ENCODE measurements at places on chromosomes 12 and 14.
A peak's percentile ranks its signal among the peaks of the same experiment; 100 is the strongest.

- DNase-seq: no peak
Measured at GRCh38 chr12:115149279-115149678, 465.3 kb upstream of the TBX3 start.

GRCh38 chr14:102985665-102986064 lies 63.2 kb downstream of the AMN start:
- no peak for DNase-seq

GRCh38 chr14:89639687-89640086 lies 222.7 kb upstream of the FOXN3 start:
- no peak for DNase-seq

DNA sequence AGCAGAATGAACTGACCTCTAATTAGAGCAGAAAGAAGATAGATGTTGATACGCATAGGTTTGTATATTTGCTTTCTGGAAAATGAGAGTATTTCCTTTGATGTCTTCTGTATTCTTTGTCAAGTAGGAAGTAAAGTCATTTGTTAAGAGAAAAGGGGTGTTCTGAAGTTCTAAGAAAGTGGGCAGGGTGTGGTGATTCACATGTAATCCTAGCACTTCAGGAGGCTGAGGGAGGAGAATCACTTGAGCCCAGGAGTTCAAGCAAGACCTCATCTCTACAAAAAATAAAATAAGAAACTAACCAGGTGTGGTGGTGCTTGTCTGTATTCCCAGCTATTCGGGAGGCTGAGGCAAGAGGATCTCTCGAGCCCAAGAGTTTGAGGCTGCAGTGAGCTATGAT lies 2.8 kb downstream of the RHNO1 start:
- DNase-seq: no peak

- DNase-seq: no peak
Measured at GRCh38 chr14:50794068-50794645, 36.8 kb downstream of the NIN start.

GRCh38 chr12:10130042-10130441 lies at the start of gene CLEC7A:
Gene CLEC7A, minus strand, starts transcription at chr12:10130199. Its CDS starts 117 bp downstream, at chr12:10130082.
- DNase-seq: no peak

DNA sequence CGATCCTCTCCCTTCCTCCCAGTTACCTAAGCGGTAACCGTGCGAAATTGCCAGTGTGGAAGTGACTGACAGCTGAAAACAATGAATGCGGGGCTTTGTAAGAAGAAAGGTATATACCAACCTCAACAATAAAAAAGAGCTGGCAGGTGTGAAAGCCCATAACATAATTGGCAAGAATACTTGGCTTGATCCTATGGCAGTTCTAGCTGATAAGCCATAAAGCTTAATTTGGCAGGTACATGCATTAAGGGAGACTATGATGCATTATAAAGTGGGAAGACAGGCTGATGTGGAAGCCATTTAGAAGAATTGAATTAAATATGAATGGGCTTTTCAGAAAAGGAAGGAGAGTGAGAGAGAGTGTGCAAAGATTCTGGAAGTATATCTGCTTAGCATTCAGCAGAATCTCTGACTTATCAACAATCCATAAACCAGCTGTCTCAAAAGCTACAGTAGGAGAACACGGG lies 71.3 kb downstream of the CRACR2A start:
- DNase-seq: no peak

DNA sequence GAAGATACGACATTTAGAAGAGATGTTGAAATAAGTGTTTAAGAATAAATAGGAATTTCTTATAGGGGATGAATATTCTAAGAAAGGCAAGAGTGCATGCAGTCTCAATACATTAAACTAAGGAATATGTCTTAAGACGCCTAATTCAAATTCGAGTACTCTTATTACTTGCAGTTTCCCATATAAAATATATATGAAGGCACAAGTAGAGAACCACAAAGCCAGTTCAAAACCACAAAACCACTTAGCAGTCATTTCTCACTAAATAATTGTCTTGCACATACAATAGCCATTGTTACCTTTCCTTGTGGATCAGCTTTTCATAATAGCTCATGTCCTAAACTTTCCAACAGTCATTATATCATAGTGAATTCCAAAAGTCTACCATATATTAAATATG lies 91.0 kb upstream of the MON2 start:
- DNase-seq: no peak

- DNase-seq: no peak
Measured at GRCh38 chr12:89943463-89943862, 234.8 kb upstream of the ATP2B1 start.

DNA sequence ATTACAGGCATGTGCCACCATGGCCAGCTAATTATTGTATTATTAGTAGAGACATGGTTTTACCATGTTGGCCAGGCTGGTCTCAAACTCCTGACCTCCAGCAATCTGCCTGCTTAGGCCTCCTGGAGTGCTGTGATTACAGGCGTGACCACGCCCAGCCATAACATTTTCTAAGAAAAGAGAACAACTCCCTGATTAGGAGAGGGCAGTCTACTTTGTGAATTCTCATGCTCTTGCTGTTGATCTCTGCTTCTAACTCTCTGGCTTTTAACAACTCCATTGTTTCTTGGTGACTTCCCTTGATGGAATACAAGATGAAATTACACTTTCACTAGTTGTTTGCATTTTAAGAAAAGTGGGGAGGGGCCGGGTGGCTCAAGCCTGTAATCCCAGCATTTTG lies 33.6 kb downstream of the SSH1 start:
- no peak for DNase-seq

DNA sequence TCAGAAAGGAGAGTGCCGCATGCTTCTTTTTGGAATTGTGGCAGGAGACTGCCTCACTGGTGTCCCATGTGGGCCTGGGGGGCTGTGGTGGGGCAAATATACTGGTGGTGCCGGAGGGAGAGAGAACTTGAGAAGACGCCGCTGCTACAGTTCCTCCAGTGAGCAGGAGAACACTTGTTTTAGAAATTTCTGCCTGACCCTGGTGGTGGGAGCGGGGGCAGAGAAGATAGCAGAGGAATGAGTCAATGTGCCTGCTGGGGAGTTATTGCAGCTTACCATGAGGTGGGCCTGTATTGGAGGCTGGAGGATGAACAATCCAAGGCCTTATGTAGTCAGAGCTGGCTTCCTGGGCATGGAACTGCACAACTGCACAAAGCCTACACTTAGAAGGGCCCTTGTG lies 211.8 kb downstream of the SNAPC1 start:
- DNase-seq: no peak

GRCh38 chr14:104425763-104426646 lies 153.6 kb upstream of the C14orf180 start:
- no peak for DNase-seq

- no peak for DNase-seq
Measured at GRCh38 chr14:50906326-50907065, 34.6 kb downstream of the ABHD12B start.

DNA sequence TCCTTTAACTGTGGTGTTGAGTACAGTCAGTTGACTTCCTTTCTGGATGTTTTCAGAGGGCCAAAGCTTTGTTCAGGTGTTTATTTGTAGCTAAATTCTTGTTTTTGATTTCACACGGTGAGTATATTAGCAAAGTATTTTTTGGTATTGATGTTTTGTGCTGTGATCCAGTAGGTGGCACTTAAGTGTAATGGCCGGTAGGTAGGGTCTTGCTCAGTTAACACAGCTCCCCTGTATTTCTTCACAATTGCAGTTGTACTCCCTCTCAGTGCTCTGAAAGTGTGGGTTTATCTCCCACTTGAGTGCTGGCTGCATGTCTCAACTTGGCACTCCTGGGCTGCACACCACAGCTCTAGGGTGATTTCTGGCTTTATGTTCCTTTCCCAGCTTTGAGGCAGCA lies 339.5 kb downstream of the AEBP2 start:
- no peak for DNase-seq

DNA sequence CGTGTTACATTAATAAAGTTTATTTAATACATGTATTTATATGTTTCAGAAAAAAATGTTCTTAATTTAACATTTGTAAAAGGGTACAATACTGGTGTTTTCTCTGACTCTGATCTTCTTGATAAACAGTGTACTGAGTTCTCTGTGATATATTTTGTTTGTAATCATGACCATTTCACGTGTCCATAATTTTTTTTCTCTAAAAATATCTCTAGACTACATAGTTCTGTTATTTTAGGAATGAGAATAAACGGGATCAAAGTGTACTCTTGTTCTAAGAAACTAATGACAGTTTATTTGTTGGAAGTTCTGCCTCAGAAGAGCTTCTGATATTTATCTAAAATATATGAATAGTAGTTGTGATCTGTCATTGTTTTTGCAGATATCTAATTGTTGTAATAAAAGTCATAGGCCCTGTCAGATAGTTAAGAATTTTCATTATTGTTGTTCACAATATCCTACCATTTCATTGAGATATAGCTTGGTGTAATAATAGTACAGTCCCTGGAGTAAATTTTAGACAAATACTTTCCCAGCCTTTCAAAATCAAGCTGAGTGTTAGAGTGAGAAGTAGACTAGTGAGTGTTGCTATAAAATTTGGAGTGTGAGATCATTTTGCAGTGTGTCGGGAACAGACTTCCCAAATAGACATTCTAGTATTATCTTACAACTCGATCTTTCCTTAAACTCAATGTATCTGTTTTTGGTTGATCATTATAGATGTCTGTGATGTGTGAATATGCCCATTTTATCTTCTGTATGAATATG lies 86.2 kb downstream of the ERC1 start:
- no peak for DNase-seq

GRCh38 chr12:42180990-42181596 lies 36.4 kb upstream of the GXYLT1 start:
- no peak for DNase-seq

GRCh38 chr12:69130064-69130463 lies 109.3 kb upstream of the CPSF6 start:
- no peak for DNase-seq

GRCh38 chr12:42587601-42588523 lies 1.7 kb downstream of the PRICKLE1 start:
- DNase-seq: no peak

GRCh38 chr12:50533203-50533584 lies 28.4 kb downstream of the DIP2B start:
- DNase-seq: no peak

GRCh38 chr14:50099335-50099734 lies 17.0 kb downstream of the VCPKMT start:
- no peak for DNase-seq

GRCh38 chr14:101499513-101499912 lies 61.8 kb upstream of the DIO3 start:
- DNase-seq: no peak

GRCh38 chr12:104381731-104382480 lies 74.8 kb upstream of the CHST11 start:
- peak; percentile 86 for DNase-seq

DNA sequence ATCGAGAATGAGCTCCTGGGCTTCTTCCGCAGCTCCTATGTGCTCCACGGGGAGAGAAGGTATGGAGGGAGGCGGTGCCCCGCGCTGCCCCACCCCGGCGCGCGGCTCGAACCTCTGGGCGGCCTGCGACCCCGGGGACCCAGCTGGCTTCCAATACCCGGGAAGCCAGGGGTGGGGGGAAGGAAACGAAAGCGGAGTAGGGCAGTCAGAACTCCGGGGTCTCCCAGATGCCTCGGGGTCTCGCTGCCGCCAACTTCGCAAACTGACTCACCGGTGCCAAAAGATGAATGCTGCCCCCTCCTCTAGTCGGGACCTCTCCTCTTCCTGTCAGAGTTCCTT lies 1.3 kb downstream of the TRHDE start:
- DNase-seq: no peak

- no peak for DNase-seq
Measured at GRCh38 chr12:120010661-120011230, 21.7 kb downstream of the BICDL1 start.

DNA sequence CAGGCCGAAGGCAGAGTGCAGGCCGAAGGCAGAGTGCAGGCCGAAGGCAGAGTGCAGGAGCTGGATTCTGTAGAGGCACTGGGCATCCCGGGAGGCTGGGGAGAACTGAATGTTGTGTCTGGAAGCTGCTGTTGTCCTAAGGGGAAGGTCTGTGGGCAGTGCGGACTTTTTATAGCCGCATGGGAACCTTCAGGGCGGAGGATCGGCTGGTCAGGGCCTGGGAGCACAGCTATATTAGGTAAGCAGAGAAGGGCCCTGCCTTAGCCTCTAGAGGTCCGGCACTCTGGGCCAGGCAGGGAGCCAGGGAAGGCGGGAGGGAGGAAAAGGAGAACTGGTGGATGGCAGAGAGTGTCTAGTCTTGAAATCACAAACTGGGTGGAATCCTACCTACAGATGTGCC lies 14.2 kb downstream of the CABP1 start:
- no peak for DNase-seq

DNA sequence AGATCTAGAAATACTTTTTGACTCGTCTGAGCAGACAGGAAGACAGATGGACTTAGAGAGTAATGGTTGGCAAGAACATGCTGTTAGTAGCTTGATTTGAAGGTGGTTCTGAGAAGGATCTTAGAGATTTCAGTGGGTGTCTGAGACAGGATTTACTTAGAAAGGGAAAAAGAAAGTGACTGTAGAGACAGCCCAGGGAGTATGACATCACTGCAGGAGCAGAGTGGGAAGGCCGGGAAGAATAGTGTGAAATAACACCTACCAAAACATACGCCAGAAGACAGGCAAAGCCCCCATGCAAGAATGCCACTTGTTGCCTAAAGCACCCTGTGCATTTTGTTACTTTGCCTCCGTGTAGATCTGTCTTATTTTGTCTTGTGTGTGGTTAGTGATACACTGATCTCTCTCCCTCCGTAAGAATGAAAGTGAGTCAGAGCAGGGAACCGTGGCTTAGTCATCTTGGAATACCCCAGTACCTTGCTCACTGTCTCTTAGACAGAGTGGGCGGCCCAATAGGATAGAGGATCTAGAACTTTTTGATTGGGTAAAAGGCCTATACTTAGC lies 161.3 kb upstream of the IFNG-AS1 start:
- no peak for DNase-seq

- DNase-seq: no peak
Measured at GRCh38 chr14:22388669-22389595, 200.1 kb downstream of the DAD1 start.

DNA sequence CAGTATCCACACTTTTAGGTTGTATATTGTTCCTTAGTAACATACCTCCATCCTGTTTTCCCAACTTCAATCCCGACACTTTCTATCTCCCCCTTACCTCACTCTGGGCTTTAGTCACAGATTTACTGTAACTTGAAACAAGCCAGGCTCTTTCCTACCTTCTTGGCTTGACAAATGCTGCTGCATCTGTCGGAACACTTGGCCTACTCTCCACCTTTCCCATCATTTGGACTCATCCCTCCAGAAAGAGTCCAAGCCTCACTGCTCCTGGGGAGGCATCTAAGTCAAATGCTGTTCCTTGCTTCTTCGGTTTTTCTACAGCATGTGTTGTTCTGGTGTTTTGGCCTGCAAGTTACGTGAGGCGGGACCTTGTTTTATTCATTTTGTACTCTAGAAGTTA lies 142.4 kb downstream of the DACT1 start:
- DNase-seq: no peak

- no peak for DNase-seq
Measured at GRCh38 chr12:20822415-20822814, 11.9 kb downstream of the SLCO1B3 start.

- peak; percentile 59 for DNase-seq
Measured at GRCh38 chr12:94831081-94831751, 172.3 kb downstream of the NDUFA12 start.

DNA sequence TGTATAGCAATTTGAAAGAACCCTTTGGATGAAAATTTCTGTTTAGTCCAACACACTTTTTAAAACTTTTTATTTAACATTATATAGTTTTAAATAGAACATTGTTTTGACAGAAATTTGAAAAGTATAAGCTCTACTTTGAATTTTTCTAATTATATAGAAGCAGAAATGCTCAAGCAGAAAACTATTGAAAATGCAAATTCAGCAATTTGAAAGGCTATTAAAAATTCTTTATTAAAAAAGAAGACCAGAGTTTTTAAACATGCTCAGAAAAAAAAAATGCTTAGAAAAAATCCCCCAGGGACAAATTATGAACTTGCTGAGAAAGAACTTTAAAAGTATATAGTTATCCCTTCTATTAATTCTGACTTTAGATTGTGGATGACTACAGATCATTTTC lies 21.1 kb upstream of the FSCB start:
- DNase-seq: no peak
